ENCODE measurements at places on chromosomes 7 and 10.
A peak's percentile ranks its signal among the peaks of the same experiment; 100 is the strongest.

GRCh38 chr10:44979281-44980191, 927 bp upstream of the DEPP1 start:
- no peak for DNase-seq

- no peak for DNase-seq
Observed at GRCh38 chr7:76063525-76063924, 15.6 kb downstream of the MDH2 start.

- no peak for DNase-seq
Observed at GRCh38 chr7:94405506-94405905, 10.8 kb downstream of the COL1A2 start.

DNA sequence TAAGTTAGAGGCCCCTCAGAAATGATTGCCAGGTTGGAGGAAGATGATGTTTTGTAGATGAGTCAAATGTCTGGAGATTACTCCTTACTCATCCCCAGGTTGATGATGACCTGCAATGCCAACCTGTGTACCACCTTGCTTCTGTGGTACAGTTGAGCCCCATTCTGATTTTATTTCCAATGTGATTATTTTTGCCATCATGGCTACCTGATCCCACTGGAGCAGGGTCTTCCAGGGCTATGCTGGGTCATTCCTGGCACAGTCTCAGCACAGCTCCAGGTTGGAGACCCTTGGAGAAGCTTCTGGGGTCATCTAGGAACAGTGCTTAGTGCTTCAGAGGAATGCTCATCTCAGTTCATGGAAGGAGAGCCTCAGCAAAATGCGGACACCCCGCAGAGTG, 34.3 kb downstream of the LRRC18 start:
- DNase-seq, result no peak

DNA sequence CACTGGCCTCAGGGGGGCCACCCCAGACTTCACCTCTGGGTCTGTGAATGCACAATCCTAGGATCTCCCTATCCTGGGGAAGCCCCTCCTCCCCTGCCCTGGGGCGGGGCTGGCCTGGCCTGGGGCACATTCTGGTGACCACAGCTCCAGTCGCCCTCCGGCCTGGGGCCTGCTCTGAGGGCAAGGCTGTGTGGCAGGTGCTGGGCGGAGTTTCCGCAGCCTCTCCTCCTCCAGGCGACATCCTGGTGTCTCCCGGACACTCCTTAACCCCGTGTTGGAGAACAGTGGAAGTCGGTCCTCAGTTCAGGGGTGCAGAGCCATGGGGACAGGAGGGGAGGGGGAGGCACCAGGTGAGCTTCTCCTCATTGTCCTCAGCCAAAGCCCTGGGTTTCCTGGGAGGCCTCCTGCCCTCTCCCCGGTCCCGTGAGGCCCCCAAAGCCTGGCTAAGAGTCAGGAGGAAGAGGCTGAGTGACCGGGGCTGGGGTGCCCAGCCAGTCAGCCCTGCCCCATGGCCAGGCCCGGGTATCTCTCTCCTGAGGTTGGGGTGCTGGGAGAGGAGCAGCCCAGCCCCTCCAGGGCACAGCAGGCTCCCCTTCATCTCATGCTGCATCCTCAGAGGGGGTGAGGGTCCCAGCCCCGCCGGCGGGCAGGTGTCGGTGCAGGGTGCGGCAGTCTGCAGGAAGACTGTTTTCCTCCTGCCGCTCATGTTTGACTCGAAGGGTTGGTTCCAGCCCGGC, 22.6 kb downstream of the UNCX start:
- no peak for DNase-seq

GRCh38 chr7:157018997-157019608, 8.6 kb upstream of the MNX1 start:
- peak; percentile 79 for DNase-seq

GRCh38 chr7:4066626-4067475, 615.2 kb upstream of the FOXK1 start:
- DNase-seq, result peak; percentile 44

DNA sequence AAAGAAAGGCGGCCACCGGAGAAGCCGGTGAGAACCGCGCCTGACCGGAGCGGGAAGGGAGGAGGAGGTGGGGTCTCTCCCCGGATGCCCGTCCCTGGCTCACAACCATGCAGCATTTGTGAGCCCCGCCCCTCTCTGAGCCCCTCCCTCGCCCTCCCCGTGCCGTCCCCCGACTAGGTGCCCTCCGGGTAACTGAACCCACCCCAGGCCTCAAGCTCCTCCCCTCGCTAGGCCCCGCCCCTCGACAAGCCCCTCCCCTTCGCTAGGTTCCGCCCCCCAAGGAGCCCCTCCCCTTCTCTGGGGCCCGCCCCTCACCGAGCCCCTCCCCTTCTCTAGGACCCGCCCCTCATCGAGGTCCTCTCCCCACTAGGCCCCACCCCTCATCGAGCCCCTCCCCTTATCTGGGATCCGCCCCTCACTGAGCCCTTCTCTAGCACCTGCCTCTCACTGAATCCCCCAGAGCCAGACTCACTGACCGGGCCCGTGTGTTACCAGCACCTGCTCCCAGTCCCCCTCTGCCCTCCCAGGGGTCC, 42.2 kb upstream of the HSPB1 start:
- DNase-seq, result peak; percentile 95

DNA sequence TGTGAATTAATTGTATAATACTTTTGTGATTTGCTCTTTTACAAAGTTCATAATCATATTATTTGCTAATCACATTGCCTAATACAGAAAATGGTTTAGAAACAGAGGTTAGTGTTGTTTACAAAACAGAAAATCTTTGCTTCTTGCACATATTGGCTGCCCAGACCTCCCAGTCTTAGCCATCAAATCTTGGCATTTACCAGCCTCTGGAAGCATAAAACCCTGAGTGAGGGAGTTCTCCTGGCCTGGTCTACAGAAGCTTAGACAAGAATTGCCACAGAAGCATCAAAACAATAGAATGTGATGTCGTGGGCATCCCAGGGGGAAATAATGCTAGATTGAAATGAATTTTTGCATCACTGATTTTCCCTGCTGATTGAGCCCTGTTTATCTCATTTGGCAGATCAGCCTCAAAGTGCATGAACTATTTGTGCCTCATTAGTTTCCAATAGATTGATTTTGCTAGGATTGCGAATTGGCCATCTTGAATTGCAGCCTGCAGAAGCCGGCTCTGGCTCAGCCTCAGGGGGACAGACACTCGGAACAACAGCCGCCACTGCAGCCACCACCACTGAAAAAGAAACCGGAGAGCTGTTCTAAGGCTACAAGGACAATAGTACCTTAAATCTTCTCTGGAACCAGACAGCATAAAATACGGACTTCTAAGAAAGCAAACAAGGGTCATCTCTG, 11.1 kb upstream of the SORBS1 start:
- DNase-seq, result no peak

Data from H1 (cell line).